ENCODE measurements at places on chromosomes 4 and X.

GRCh38 chrX:107712231-107713202 is 63.1 kb downstream of the TSC22D3 start:
- no peak for DNase-seq

- no peak for DNase-seq
These were observed 8.0 kb downstream of the NR0B1 start for GRCh38 chrX:30301208-30301607.

- no peak for DNase-seq
These were observed 45.2 kb downstream of the ADH5 start for GRCh38 chr4:99043346-99043745.

DNA sequence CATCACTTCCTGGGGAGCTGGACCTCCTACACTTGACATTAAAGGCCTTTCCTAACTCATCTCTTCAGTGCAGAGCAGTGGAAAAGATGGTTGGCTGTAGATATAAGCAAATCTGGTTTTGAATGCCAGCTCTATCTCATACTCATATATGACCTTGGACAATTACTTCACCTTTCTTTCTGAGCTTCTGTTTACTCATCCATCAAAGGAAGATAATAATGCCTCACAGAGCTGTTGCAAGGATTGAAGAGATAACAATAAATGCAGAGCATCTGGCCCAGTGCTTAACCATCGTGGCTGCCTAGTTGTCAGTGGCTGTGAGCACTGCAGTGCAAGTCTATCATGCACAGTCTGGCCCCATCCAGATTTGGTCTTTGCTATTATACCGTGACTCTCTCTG is 148.1 kb upstream of the EOLA2 start:
- no peak for DNase-seq

DNA sequence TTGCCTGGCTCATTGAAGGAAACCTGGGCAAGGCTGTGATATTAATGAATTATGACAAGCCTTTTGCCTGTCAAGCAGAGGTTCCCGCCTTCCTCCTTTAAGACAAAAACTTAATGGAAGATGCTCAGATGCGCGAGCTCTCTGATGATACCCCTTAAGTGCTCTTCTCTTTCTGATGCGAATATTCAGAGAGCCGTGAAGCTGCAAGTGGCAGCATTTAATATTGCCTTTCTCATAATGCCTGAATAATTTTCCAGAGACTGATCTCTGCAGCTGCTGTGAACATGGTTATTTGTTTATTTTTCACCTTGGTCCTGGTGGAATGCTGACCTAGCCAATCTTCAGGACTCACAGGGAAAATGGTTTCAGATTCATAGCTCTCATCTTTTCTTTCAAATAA is 251.8 kb downstream of the TENM3 start:
- DNase-seq: no peak

GRCh38 chrX:65690057-65690855 is 22.8 kb downstream of the MSN start:
- peak; percentile 79 for DNase-seq

DNA sequence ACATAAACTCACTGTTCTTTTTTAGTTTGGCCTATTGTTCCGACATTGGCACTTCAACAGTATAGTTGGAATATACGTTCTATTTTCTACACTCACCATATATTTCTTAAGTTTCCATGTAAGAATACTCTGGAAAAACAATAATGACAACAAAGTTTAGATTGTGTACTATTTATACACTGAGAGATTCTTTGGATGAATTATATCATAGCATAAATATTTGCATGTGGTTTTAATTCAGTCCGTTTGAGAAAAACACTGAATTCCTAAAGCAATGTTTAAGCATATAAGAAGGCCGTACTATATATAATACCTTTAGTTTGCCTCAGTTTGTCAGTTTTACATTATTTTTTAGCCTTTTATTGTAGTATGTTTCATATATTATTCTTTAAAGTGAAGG is 82.4 kb downstream of the RAP1GDS1 start:
- peak; percentile 10 for DNase-seq

DNA sequence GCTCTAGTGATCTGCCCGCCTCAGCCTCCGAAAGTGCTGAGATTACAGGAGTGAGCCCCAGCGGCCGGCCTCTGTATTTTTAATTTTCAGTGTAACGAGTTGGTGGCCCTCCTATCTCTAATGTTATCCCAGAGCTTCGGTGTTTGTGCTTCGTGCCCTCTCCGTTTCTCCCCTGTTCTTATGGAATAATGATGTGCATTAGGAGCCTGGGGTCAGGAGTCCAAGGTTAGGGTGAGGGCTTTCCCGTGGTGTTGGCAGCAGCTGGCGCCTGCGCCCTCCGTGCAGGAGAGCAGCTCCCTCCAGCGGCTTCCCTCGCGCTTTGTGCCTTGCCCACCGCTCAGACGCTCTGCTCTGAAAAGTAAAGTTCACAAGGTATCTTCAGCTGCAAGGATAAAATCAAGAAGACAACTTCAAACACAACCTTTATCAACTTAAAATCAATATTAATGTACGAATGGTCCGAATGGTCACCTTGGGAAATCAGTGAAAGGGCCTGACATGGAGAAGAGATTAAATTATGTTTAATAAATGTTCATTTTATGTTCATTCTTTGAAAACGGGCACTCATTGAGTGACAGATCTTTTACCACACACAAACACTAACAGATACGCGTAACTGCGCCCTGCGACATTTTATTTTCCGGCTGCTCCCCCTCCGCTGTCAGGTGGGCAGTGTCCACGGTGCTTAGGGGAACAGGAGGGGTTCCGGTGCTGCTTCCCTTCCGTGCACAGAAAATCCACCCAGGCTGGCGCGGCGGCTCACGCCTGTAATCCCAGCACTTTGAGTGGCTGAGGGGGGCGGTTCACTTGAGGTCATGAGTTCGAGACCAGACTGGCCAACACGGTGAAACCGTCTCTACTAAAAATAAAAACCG is 62.4 kb downstream of the TRAPPC11 start:
- peak; percentile 36 for DNase-seq

- DNase-seq: no peak
These were observed 21.9 kb upstream of the ZDHHC15 start for GRCh38 chrX:75544786-75545185.

DNA sequence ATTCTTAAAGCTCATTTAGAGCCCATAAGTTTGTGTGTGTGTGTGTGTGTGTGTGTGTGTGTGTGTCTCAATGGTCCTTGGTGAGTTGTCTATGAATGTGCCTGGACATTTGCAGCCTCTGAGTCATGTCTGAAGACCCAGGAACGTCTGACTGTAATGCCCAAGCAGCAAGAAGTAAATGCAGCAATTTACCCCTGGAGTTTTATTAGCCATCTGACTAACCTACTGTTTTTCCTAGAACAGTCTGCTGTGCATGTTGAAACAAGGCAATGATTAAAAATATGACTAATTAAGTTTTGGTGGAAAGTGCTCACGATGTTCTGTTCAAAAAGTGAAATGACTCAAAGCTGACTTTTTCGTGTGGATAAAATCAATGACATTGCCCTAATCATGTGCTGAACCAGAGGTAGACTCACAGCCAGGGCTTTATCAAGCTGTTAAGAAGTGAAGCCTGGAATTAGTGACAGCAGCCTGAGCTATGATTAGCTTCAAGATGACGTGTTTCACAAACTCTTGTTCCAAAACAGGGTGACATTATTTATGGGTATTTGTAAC is 201.6 kb downstream of the CPE start:
- peak; percentile 74 for DNase-seq

Data from EL (cell line).